ENCODE measurements at places on chromosomes 11 and 22. TPM values are rescaled to one million over a fixed set of nuclear protein-coding genes. Genes with fewer than 3 reads are reported as not detected.

Gene OR8J1
- total RNA-seq: not detected

Gene FAM180B
- not detected for total RNA-seq

Gene PRR5L
- 15.1 TPM for total RNA-seq

Gene TUT1
- total RNA-seq: 13.6 TPM

Gene BACE1-AS
- total RNA-seq: 2.1 TPM

Gene OR10D3
- not detected for total RNA-seq

Gene BCO2
- 1.1 TPM for total RNA-seq

Gene PTGDR2
- 0.10 TPM for total RNA-seq

Gene THY1
- 18.8 TPM for total RNA-seq

Gene SCGB1A1
- total RNA-seq: not detected

Gene CCDC81
- total RNA-seq: 0.20 TPM

Gene DERL3
- total RNA-seq: 0.52 TPM

Gene CSF2RB
- not detected for total RNA-seq

Gene CASP5
- total RNA-seq: not detected

Gene OR56A1
- not detected for total RNA-seq

Gene MMP12
- total RNA-seq: not detected

Gene PATE2
- total RNA-seq: not detected

Gene ADM
- total RNA-seq: 104 TPM

Gene B3GAT3
- 54.6 TPM for total RNA-seq

Gene IL17REL
- 0.04 TPM for total RNA-seq
